ENCODE measurements at places on chromosomes 3 and 15. TPM values are rescaled to one million over a fixed set of nuclear protein-coding genes. Genes with fewer than 3 reads are reported as not detected.
A peak's percentile ranks its signal among the peaks of the same experiment; 100 is the strongest.

GRCh38 chr3:131216801-131217200 is 164.8 kb upstream of the NUDT16 start:
- DNase-seq = no peak

GRCh38 chr15:53511175-53511574 is 248.3 kb downstream of the WDR72 start:
- no peak for DNase-seq

DNA sequence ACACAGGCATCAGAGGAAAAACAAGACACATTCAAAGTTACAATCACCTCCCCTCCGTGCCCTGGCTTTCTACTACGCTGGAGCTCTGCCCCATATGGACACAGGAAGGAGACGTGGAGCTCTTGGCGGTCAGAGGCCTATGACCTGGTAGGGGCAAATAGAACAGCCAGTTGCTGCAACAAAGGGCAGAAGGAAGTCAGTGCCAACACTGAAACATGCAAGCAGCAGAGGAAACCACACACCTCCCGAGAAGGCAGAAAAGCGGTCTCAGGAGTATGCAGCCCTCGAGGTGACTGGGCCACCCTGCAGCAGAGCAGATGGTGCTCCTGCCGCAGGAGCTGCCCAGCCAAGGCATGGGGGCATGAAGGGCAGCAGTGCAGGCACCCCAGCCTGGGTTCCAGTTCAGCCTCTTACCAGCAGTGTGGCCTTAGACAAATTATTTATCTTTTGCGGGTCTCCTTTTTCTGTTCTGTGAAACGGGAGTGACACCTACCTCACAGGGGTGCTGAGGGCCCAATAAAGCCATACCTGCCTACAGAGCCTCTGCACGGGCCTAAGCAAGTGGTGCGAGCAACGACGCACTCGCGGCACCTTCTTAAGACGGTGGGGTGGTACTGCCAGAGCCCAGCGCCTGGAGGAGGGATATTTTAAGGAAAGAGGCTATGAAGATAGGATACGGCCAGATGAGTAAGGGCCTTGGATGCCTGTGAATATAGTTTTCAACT is 8.6 kb downstream of the ZXDC start:
- DNase-seq = peak; percentile 58

GRCh38 chr15:101088788-101089578 is 162.9 kb downstream of the CHSY1 start:
- DNase-seq = peak; percentile 94

GRCh38 chr15:75731248-75732151 is 18.9 kb upstream of the CSPG4 start:
- DNase-seq = peak; percentile 76

- no peak for DNase-seq
Measured at GRCh38 chr3:165846056-165846455, 8.8 kb upstream of the BCHE start.

DNA sequence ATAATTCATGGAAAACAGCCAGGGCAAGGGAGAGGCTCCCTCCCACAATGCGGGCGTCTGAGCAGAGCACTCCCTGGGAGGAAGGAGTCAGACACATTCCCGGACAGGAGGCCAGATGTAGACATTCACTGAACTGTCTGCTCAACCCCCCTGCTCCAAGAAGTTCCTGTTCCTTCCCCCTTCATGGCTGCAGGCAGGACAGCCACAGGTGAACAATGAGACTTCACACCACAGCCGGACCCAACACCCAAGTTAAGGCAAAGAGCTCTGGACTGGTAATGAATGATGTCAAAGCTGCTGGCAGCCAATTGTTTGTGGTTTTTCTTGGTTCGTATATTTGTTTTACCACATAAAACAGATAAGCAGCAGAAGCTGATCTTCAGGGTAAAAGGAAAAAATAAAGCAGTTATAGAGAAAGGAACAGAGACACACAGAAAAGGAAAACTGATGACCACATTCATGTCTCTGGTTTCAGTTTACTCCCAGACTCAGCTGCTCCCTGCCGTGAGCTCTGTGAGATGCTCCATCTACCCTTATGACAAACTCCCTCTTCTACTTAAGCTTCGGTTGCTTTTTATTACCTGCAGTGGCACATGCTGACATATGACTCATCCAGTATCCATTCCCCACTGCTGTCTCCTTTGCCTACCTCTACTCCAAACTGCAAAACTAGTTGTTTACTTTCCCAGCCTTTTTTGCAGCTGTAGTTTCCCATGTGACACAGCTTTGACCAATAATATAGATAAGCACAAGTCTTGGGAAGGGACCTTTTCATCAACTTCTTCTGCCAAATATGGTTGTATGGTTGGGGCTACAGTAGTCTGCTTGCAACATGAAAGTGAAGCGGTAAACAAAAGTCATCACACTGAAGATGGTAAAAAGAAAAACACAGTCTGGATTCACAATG is 33.1 kb downstream of the DZIP1L start:
- no peak for DNase-seq

Gene GOLGA8J
- not detected for total RNA-seq

Gene GRIP2
- total RNA-seq = 3.9 TPM

Gene MAPKAPK3
- 21.8 TPM for total RNA-seq

DNA sequence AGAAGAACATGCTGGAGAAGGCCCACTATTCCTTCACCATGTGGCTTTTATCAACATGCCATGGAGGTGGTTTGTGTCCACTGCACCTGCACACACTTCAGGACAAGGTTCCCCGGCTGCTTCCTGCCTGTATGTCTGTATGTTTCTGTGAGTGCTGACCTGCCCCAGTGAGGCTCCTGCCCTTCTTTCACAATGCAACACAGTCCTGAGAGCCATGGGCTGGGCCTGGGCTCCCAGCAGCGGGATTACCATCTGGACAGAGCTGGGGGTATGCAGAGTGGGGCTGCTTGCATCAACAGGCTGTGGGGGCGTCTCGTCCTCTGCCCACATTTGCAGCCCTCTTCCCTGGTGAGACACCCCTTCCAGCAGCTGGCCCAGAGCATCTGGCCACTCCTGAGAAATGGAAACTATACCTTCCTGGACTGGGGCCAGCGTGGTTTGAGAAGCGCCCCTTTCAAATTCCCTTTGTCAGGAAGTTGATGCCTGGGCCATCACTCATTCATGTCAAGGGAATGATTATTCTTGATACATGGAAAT is 29.3 kb upstream of the C15orf39 start:
- DNase-seq = peak; percentile 72

Gene RBP2
- total RNA-seq = not detected

DNA sequence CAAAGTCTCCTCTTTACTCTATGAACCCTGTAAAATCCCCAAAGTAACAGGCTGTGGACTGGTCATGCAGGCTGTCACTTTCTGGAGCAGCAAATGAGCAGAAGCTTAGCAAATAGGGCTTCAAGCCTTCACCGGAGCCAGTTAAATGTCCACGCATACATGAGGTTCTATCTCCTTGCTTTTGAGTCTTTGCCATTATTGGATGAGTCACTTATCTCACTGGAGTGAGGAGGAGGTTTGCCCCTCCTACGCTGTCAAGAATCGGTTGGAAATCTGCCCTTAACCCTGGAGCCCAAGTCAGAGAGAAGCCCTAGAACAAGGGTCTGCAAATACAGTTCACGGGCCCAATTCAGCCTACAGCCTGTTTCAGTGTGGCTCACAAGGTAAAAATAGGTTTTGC is 126.1 kb upstream of the CTNNB1 start:
- DNase-seq = no peak

GRCh38 chr3:57004229-57004628 is 56.2 kb upstream of the SPATA12 start:
- DNase-seq = no peak

Gene ANKRD63
- not detected for total RNA-seq

GRCh38 chr3:184380185-184380626 is 352 bp downstream of the CHRD start:
- peak; percentile 91 for DNase-seq

- DNase-seq = no peak
Measured at GRCh38 chr3:189708375-189708774, 77.2 kb downstream of the TP63 start.
